ENCODE measurements at places on chromosomes 12 and 14. TPM values are rescaled to one million over a fixed set of nuclear protein-coding genes. Genes with fewer than 3 reads are reported as not detected.

DNA sequence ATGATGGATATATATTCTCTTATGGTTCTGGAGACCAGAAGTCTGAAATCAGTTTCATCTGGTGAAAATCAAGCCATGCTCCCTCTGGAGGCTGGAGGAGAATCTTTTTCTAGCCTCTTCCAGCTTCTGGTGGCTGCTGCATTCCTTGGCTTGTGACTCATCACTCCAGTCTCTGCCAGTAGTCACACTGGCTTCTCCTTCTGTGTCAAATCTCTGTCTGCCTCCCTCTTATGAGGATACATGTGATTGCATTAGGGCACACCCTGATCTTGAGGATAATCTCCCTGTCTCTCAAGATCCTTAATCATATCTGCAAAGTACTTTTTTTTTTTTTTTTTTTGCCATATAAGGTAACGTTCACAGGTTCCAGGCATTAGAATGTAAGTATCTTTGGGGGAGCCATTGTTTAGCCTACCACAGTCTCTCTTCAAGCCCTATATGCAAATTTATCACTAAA lies 17.7 kb downstream of the DNAL1 start:
- no peak for DNase-seq

DNA sequence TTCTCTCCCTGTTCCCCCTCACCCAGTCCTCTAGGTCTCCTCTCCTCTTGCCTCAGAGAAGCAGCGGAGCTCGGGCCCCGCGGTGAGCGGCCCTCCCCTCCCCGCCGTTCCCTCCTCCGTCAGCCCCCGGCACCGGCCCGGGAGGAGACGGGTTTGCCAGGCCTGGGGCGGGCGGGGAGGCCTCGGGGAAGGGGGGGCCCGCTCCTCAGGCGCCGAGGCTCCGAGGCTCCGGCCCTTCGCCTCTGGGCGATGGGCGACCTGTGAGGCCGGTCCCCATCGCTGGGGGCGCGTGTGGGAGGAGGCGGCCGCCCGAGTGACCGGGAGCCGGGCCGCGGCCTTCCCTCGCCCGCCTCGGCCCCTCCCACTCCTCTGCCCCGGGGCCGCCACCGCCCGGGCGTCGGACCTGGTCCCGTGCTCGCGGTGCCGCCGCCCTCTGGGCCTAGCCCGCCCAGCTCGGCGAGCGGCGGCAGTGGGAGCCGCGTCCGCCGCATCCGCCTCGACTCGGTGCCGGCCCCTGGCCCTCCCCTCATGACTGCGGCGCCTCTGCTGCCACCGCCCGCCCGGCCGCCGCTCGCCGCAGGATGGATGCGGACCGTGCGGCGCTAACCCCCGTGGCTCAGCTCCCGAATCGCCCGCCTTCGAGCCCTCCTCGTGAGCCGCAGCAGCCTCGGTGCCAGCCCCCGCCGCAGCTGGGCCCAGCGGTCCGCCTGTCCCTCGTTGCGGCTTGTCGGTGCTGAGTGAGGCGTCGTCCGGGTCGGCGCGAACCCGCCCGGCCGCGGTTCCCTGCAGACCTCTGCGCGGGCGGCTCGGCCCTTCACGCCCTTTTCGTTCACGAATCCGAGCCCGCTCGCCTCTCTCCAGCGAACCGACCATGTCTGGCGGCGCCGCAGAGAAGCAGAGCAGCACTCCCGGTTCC lies 574 bp downstream of the WNK1 start:
- DNase-seq: no peak

GRCh38 chr14:76086636-76087035 lies 65.1 kb upstream of the GPATCH2L start:
- no peak for DNase-seq

AGAP2 gene
- 2.0 TPM for total RNA-seq

SAMD4A gene
- 36.3 TPM for total RNA-seq

CINP gene
- total RNA-seq: 36.7 TPM

- DNase-seq: no peak
Measured at GRCh38 chr12:97293541-97293940, 169.1 kb upstream of the RMST start.

GRCh38 chr12:27474344-27474743 lies 27.8 kb downstream of the SMCO2 start:
- no peak for DNase-seq

- DNase-seq: no peak
Measured at GRCh38 chr12:68850390-68850789, 42.4 kb downstream of the MDM2 start.

GRCh38 chr14:50082784-50083466 lies 33.4 kb downstream of the VCPKMT start:
- DNase-seq: no peak

- peak; percentile 54 for DNase-seq
Measured at GRCh38 chr12:55736780-55737580, 5.9 kb upstream of the GDF11 start.

GRCh38 chr12:91388573-91388972 lies 206.0 kb upstream of the DCN start:
- DNase-seq: no peak

- DNase-seq: no peak
Measured at GRCh38 chr14:92884410-92884809, 38.5 kb upstream of the CHGA start.

- DNase-seq: no peak
Measured at GRCh38 chr12:109962398-109962797, 33.8 kb downstream of the GIT2 start.

DNA sequence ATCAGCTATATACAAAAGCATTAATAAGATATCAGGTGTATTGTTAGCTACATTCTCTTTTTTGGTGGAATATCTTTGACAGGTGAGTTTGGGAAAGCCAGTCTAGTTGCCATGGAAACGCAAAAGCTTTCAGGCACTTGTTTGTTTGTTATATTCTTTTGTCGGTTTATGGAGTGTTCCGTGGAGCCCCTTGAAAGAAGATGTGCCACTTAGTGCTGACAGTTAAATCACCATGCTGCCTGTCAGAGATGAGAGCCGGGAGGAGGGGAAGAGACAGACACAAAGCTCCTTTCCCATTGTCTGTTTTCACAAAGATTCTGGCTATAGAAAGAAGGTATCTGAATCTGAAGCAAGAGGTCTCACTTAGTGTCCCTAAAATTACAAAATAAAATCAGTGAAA lies 170.8 kb downstream of the SNAPC1 start:
- no peak for DNase-seq

DNA sequence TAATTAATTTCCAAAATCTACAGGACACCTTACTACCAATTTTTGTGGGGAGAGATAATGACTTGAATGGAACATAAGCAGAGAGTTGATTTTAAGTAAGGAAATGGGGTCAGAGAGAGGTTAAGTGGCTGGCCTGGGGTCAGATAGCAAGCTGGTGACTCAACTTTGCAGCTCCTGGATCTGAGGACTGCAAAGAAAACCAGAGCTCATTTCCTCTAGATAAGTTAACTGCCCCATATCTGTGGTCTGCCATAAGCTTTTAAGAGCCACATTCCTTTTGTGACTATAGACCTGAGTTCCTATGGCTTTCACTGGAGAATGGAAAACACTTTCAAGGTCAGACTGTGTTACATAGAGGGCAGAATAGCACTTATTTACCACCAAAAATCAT lies 201.2 kb upstream of the PRICKLE1 start:
- DNase-seq: no peak

IL23A gene
- total RNA-seq: not detected

DNA sequence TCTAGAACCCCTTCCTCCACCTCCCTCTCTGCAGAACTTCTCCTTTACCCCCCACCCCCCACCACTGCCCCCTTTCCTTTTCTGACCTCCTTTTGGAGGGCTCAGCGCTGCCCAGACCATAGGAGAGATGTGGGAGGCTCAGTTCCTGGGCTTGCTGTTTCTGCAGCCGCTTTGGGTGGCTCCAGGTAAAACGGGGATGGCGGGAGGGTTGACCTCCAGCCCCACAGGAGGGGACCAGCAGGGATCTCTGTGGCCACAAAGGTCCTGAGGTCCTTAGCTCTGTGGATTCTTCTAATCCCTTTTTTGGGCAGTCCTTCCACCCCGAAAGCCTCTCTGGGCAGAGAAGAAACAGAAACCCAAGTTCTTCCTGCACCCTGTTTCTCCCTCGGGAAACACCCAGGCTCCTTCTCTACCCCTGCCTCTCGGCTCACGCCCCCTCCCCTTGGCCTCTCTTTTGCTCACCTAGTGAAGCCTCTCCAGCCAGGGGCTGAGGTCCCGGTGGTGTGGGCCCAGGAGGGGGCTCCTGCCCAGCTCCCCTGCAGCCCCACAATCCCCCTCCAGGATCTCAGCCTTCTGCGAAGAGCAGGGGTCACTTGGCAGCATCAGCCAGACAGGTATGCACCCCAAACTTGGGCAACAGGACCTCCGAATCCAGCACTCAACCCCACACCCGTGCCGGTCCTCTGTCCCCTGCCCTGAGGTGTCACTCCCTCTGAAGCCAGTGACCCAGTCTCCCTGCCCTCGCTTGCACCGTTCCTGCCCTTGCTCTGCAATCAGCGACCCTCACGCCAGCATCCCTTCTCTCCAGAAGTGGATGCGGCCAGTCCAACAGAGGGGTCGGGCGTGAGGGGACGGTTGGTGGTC lies 638 bp downstream of the LAG3 start:
- no peak for DNase-seq

PRB4 gene
- total RNA-seq: not detected

GRCh38 chr14:24915403-24915921 lies 134.5 kb downstream of the STXBP6 start:
- no peak for DNase-seq

DNA sequence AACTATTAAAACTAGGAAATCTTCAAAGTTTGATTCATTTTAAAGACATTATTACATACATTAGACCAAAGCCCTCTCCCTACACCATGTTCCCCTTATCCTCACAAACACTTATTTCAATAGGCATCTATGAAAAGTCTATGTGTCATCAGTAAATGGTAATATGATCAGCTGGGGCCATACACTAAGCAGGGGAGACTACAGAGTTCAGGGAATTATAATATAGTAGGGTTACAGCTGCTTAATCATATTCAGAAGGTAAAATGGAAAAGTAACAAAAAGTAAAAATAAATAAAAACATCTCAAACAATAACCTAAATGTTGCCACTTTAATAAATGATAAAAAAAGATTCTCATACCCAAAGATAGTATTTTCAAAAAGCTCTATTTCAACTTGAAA lies 29.1 kb downstream of the PAWR start:
- DNase-seq: no peak

GRCh38 chr14:77825895-77826519 lies 26.1 kb downstream of the ADCK1 start:
- no peak for DNase-seq

ASPG gene
- 1.9 TPM for total RNA-seq

All from omental fat pad (tissue), 4 donors.